ENCODE measurements at places on chromosomes 5 and 9. TPM values are rescaled to one million over a fixed set of nuclear protein-coding genes. Genes with fewer than 3 reads are reported as not detected.

The CDH9 gene
- not detected for total RNA-seq

The DIPK1B gene
- not detected for total RNA-seq

The PCDHGB6 gene
- total RNA-seq, result 1.9 TPM

The APBA1 gene
- total RNA-seq, result 4.3 TPM

The SERF1A gene
- 15.3 TPM for total RNA-seq

The C6 gene
- not detected for total RNA-seq

The ZNF367 gene
- total RNA-seq, result 9.3 TPM

The DIRAS2 gene
- not detected for total RNA-seq

The ARID3C gene
- total RNA-seq, result 0.11 TPM

The MOB3B gene
- not detected for total RNA-seq

The CER1 gene
- not detected for total RNA-seq

- peak; percentile 43 for DNase-seq
Measured at GRCh38 chr9:131915181-131915580, 164.5 kb downstream of the MED27 start.

- DNase-seq, result peak; percentile 10
Measured at GRCh38 chr5:60842871-60843385, 1.1 kb downstream of the ELOVL7 start.

DNA sequence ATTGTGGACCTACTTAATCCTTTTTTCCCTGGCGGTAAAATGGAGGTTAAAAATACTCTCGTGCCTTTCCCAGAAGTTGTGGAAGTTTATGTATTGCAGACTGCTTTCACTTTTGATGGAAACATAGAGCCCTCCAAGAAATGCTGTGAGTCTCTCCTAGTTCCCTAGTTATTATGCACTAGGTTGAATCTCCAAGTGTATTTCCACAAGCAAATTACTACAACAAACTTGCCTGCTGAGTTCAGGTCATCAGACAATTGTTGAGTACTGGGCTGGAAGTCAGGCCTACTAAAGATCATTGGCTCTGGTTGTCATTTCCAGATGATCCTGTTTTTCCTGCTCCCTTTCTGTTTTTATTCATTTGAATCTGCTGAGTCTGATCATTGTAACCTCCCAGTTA is 104.1 kb downstream of the CD180 start:
- DNase-seq, result no peak

GRCh38 chr9:6132650-6133049 is 83.0 kb upstream of the IL33 start:
- no peak for DNase-seq

DNA sequence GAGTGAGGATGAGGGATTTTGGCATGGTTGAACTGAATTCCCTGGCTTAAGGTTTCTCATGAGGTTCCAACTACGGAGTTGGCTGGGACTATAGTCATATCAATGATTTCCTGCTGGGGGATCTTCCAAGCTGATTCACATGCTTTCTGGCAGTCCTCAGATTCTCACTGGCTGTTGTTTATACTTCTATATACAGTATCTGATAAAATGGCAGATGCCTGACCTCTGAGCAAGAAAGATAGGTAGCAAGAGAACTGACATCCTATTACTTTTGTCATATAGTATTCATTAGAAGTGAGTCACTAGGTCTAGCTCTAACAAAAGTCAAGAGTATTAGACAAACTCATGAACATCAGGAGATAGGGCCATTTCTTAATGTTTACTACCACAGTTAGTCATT is 440.9 kb upstream of the EDIL3 start:
- DNase-seq, result no peak

- DNase-seq, result no peak
Measured at GRCh38 chr9:71886015-71886414, 25.0 kb downstream of the ABHD17B start.

GRCh38 chr9:13026956-13027355 is 252.1 kb downstream of the LURAP1L start:
- DNase-seq, result no peak

GRCh38 chr5:156469636-156470035 is 142.7 kb downstream of the SGCD start:
- DNase-seq, result no peak

DNA sequence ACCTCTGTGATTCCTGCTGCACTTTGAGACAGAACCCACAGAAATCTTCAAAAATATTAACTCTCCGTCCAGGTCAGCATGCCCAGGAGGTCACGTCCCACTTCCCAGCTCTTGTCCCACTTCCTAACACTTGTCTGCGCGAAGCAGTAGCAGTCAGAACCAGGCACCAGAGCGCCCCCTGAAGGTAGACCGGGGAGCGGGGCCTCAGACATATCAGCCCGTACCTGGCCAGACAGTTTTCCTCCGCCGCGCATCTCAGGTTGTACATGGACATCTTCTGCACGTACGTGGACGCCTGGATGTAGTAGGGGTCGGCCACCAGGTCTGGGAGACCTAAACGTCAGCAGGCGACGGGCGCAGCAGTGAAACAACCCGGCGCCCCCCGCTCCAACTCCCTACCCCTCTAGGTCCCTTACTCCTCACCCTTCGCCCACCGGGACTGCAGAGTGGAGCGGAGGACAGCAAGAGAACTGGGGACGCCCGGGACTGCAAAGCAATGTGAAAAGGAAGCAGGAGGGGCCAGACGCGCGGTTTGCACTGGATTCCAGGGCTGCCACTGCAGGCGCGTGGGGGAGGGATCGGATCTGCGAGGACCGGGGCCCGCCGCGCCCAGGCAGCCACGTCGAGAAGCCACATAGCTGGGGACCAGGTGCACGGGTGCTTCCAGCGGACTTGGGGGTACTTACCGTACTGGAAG is 1.2 kb downstream of the LOX start:
- peak; percentile 83 for DNase-seq

DNA sequence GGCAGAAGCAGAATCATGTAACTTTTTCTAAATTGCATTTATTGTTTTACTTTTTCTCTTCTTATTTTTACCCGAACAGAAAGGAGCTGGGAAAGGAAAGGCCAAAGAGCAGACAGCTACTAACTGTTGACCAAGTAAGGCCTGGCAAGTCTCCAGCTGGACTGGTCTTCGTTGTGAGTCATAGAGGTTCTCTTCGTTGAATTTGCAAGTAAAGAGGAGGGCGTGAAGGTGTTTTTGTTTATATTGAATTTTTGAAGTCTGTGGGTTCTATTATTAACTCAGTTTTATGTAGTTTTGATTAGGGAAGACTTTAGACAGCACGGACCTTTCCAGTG is 416.5 kb upstream of the CCNH start:
- peak; percentile 36 for DNase-seq

DNA sequence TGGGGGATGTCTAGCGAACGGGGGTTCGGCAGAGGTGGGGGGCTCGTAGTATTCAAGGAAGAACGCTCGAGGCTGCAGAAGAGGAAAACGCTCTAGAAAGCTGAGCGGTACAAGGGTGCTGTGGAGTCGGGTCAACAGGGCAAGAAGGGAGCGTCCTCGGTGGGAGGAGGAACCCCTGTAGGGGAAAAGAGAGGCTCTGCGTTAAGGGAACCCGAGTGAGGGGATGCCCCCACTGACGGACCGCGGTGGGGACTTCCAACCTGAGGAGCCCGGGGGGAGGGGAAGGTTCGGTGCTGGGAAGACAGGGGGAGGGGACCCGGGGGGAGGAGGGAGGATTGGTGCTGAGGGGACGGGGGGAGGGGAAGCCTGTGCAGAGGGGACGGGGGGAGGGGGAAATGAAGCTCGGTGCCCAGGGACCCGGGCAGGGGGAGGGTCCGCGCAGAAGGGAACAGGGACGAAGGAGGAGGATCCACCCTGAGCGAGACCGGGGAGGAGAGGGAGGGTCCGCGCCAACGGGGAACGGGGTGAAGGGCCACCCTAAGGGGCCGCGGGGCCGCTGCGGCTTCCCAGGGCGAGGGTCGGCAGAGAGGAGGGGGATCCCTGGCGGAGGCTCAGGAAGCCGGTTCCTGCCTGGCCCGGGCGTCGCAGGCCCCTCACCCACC is 621 bp downstream of the NR6A1 start:
- no peak for DNase-seq

DNA sequence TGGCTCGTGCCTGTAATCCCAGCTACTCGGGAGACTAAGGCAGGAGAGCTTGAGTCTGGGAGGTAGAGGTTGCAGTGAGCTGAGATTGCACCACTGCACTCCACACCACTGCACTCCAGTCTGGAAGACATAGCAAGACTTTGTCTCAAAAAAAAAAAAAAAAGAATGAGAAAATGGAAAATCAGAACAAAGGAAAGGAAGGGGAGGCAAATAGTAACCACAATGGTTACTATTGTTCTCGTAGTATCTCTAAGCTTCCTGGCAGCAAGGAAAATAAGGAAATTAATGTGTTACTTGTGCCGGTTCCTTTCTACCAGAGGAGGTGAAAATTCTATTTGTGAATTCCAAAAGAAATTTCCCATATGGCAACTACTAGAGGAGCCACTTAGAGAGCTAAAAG is 48.5 kb upstream of the BNC2 start:
- DNase-seq, result no peak

GRCh38 chr9:4550777-4551484 is 60.7 kb downstream of the SLC1A1 start:
- DNase-seq, result no peak

DNA sequence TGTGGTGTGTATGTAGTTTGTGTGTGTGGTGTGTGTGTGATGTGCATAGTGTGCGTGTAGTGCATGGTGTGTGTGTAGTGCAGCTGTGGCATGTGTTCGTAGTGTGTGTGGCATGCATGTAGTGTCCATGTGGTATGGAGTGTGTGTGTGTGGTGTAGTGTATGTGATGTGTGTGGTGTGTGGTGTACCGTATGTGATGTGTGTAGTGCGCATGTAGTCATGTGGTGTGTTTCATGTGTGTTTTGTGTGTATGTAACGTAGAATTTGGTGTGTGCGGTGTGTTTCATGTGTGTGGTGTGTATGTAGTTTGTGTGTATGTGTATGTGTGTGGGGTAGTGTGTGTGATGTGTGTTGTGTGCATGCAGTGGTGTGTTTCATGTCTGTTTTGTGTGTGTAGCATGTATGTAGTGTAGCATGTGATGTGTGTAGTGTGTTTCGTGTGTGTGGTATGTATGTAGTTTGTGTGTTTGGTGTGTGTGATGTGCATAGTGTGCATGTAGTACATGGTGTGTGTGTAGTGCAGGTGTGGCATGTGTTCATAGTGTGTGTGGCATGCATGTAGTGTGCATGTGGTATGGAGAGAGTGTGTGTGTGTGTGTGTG is 40.7 kb downstream of the SYK start:
- DNase-seq, result no peak

GRCh38 chr5:5266297-5266696 is 126.2 kb downstream of the ADAMTS16 start:
- DNase-seq, result no peak

- DNase-seq, result no peak
Measured at GRCh38 chr5:96816411-96816939, 8.7 kb upstream of the ERAP1 start.

GRCh38 chr9:116279230-116279629 is 125.6 kb downstream of the PAPPA start:
- DNase-seq, result no peak

- peak; percentile 78 for DNase-seq
Measured at GRCh38 chr9:93451849-93452709, 594 bp downstream of the FAM120A start.

Measured in GM23248 (cell line).